ENCODE measurements at places on chromosomes 5 and 9.

GRCh38 chr5:151627650-151628049, 36.5 kb upstream of the FAT2 start:
- DNase-seq: no peak

DNA sequence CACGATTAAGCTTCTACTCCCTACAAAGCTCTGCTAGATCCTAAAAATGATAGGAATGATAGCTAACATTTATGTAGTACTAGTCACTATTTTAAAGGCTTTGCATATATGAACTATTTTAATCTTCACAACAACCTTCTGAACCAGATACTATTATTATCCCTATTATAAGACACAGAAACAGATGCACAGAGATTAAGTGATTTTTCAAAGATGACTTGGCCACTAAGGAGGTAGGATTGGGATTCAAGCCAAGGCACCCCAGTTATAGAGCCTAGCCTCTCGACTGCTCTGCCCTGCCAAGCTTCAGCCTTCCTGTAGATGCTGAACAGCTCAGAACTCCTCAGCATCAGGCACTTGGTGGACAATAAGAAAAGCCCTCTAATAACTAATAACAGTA, 200.9 kb upstream of the PTGER4 start:
- DNase-seq: no peak

GRCh38 chr9:6219981-6220380, 4.4 kb downstream of the IL33 start:
- no peak for DNase-seq

DNA sequence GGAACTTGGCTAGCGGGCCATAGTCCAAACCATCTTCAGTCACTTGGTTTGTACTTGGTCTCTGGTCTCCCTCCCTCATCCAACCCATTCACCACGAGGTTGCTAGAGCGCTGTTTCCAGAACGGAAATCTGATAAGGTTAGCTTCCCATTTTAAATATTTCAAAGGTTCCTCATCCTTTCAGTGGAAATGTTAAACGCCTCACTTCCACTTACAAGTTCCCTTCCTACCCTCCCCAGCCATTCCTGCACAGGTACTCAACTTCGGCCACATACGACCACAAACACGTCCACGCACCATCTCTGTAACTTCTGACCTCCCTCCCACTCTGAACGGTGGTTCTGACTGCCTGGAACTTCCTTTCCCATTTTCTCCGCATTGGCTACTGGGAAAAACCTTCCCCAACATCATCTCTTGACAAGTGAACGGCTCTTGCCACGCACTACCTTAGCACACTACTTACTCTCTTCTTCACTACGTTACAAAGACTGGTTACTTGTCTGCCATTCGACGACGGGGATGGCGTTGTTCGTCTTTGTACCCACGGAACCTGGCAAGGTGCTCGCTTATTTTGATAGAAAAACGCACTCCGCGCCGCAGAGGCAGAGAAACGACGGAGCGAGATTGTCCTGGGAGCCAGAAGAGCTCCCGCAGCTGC, 629 bp downstream of the CCNH start:
- DNase-seq: no peak

DNA sequence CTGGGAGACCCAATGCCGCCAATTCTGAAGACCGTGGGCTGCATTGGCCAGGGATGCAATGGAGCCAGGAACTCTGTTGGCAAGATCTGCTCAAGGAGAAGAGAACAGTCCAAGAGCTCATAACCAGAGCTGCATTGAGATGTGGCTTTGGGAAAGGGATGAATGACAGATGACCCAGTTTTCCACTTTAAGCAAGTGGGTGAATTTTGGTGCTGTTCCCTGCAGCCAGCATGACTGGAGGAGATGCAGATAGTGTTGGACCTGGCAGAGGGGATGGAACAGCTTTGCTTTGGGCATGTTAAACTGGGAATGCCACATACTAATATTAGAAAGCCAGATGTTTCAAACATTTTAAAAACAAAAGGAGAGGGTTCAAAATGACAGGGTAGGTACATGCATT, 143.1 kb downstream of the FSTL4 start:
- DNase-seq: no peak

DNA sequence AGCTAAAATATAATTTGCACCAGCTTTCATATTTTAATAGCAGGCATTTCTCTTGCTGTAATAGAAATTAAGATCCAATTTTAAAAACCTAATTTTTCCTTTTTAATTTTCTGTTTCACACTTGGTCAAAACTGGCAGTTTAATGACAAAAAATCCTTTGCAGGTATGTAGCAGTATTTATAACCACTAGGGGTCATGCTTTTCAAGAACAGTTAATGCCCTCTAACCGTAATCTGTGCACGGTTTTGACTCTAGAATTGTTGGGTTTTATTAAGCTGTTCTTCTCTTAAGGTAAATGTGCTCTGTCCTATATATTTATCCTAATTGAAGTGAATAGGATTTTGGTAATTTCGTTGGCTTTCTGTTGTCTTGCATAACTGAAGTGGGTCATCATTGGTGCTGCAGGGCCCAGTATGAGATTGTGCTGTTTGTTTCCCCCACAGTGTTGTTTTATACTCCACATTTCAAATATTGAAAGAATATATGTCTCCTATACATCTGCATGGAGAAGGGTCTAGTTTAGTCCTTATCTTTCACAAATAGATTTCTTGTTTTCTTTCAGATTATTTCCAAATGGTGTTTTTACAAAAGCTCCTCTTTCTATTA, 107.4 kb downstream of the SCAMP1 start:
- DNase-seq: no peak

GRCh38 chr5:171999877-172000276, 6.6 kb downstream of the FBXW11 start:
- no peak for DNase-seq

- no peak for DNase-seq
Measured at GRCh38 chr5:118553662-118554061, 434.7 kb downstream of the DTWD2 start.

DNA sequence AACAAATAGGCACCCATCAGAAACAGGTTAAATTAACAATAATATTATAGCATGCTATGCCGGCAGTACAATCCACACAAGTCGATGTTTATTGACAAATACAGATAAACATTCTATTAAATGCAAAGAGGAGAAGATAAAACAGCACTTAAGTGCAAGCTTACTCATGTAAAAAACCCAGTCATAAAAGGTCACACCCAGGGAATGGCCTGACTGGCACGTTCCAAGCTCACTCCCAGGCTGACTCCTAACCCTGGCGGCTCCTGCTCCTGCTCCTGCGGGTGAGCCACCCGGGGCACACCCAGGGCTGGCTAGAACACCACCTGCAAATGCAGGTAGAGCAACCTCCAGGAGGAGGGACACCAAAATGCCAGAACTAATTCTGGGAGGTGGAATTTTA, 66.9 kb downstream of the SEMA4D start:
- no peak for DNase-seq

- DNase-seq: no peak
Measured at GRCh38 chr5:78260771-78261170, 33.7 kb downstream of the AP3B1 start.

GRCh38 chr5:73282923-73283322, 109.9 kb downstream of the TMEM174 start:
- no peak for DNase-seq

- no peak for DNase-seq
Measured at GRCh38 chr5:139708434-139708861, 60.3 kb downstream of the CXXC5 start.

DNA sequence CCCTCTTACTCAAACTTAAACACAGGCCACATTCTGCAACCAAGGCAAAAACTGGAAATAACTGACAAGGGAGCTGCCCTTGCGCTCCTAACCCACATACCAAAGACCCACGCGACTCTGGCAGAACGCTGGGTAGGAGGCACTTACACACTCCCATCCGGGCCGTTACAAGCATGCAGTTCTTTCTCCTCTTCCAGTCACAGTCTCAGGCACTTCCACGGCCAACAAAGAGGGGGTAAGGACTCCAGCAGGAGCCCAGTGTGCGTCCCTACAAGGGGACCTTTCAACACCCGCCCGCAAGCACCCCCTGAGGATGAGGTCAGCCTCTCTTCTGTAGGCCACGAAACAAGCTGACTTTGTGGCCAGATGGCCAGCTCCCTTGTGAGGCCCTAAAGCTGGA, 57.4 kb downstream of the SERINC5 start:
- DNase-seq: no peak

DNA sequence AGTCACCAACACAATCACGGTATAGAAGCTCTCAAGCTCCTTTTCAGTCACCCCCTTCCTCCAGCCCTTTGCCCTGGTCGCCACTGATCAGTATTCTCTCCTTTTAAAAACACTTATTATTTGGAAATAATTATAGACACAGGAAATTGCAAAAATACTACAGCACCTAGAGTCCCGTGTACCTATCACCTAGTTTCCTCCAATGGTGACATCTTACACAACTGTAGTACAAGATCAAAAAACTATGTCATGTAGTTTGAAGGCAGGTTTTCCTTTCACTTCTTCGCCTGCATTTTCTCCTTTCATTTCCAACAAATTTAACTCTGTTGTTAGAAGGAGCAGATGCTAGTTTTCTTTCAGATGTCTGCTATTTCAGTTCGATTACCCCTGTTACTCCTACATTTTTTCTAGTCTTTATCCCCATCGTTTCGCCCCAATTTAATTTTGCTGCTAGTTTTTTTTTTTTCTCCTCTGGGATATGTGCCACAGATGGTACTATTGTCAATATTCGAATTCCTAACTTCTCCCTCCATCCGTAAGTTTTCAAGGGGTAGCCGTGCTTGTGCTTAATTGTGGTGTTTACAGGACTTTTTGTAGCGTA, 612 bp upstream of the ATG10 start:
- no peak for DNase-seq

GRCh38 chr9:117093891-117094844, 320.7 kb downstream of the ASTN2 start:
- no peak for DNase-seq

DNA sequence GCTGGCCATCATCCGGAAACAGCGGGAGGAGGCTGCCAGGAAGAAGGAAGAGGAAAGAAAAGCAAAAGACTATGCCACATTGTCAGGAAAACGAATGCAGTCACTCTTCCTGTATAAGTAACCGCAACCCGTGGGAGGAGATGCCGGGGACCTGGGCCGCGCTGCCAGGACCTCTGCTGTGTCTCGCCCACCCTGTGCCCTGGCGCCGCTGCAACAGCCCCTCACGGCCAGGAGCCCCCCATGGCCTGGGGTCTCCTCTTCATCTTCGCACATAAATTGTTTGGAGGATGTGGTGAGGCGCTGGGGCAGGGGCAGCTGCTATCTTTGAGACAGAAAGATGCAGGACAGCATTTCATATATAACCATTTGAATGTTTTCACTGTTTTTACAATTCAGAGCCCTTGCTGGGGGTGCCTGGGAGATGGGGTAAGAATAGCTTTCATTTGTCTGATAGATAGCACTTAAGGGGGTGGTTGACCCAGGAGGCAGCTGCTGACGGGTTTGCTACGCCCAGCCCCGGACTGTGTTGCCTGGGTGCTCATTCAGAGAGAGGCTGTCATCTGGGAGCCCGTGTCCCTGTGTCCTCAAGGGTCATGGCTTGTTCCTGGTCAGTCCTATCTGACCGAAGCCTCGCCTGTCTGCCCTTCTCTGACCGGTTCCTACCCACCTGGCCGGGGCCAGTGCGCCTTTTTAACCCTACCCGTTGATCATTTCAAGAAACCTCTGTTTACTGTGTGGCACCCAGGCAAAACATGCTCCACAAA, 1067.7 kb upstream of the COX7C start:
- DNase-seq: no peak

DNA sequence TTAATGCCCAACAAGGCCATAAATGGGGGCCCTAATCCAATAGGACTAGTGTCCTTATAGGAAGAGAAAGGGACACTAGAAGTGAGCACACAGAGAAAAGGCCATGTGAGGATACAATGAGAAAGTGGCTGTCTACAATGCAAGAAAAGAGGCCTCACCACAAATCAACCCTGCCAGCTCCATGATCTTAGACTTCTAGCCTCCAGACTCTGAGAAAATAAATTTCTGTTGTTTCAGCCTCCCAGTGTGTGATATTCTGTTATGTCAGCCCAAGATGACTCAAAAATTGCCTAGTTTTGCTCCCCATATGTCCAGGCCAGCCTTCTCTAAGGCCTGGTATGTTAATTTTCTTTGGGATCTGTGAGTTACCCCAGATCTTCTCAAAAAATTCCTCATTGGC, 32.3 kb upstream of the HTR4 start:
- DNase-seq: no peak

DNA sequence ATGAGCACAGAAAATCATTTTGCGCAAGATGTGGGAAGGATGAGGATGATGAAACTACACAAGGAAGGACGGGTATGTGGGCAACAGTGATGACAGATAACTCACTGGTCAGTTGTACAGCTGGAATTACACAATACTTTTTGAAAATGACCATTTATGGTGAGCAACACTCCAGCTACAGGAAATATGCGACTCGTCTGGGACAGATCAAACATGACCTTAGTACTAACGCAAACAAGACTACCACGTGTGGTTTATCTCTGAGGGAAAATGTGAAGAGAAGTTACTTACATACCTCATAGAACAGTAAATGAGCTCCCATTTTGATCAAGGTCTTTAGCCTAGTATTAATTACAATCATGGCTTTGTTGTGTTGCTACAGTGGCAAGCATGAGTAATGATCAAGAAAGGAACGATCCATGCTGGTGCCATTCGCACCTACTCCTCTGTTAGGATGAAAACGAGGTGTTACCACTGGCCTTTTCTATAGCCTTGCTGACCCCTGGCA, 456.9 kb downstream of the BNC2 start:
- no peak for DNase-seq

DNA sequence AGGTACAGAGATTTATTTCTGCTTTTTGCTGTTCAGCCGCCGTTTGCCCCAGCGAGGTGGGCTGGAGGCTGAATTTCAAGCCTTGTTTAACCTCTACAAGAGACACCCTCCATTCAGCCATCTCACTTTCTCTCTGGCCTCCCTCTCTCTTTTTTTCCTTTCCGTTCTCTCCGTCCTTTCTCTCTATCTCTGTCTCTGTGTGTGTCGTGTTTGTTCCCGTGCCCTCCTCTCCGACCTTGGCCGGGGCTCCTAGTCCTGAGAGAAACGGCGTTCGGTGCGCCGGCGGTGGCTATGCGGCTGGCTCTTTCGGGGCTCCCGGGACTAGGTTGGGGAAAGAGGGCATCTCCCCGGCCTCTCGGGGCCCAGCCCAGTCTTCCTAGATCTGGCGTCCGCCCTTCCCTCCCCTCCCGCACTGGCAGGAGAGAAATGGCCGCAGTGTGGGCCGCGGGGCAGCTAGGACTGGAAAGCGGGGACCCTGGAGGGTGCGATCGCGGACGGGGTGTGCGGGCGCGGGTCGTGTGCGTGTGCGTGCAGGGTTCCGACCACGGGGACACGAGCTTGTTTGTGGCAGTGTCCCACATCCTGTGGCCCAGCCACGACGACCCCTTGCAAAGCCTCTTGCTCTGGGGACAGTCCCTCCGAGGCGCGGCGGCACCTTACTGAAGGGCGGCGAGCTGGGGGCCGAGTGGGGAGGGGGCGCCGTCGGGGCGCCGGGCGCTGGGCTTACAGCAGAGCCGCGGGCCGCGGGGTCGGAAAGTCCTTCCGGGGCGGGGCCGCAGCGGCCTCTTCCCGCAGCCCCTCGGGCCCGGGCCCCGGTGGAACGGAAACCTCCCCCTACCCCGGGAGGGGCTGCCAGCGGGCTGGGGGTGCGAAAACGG, 5.7 kb downstream of the LHX2 start:
- no peak for DNase-seq

GRCh38 chr9:61673664-61674381, 484.0 kb downstream of the SPATA31A7 start:
- DNase-seq: no peak
